B cell (primary cell): ENCODE measurements at places on chromosomes 5 and 9. TPM values are rescaled to one million over a fixed set of nuclear protein-coding genes. Genes with fewer than 3 reads are reported as not detected.
A peak's percentile ranks its signal among the peaks of the same experiment; 100 is the strongest.

- no peak for DNase-seq
Measured at GRCh38 chr5:167050568-167051401, 1240.7 kb upstream of the WWC1 start.

- no peak for DNase-seq
Measured at GRCh38 chr5:68348447-68349222, 133.1 kb downstream of the PIK3R1 start.

PCDHGA10 gene
- 1.9 and 2.0 TPM in 2 replicates for total RNA-seq

- no peak for DNase-seq
Measured at GRCh38 chr5:67813877-67814539, 401.5 kb upstream of the PIK3R1 start.

CHSY3 gene
- not detected in 2 replicates for total RNA-seq

BHMT gene
- total RNA-seq, result not detected in 2 replicates

FST gene
- total RNA-seq, result not detected in 2 replicates

DNA sequence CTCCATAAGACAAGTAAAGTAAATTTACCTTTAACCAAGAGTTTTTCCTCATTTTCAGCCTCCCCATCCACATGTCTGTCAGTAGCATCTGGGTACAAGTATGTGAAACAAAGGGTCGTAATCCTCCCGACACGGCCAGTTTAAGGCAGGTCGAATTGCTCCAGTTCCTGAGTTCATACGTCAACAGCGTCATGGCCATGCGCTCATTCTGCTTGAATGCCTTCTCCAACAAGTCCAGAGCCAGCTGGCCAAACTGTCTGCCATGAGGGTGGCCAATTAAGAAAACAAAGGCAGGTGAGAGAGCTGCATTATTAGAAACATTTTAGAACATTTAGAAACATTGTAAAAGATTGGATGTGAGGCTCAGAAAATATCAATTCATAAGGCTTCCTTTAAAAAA lies 87.5 kb downstream of the TRPM6 start:
- no peak for DNase-seq

GRCh38 chr5:99587983-99588382 lies 659.2 kb upstream of the CHD1 start:
- DNase-seq, result no peak

- DNase-seq, result no peak
Measured at GRCh38 chr5:168530621-168531150, 1.6 kb downstream of the FBLL1 start.

CCDC152 gene
- 4.2 and 4.8 TPM in 2 replicates for total RNA-seq

GRCh38 chr9:130835441-130836298 lies 616 bp downstream of the ABL1 start:
- peak; percentile 48 for DNase-seq

SV2C gene
- 0.07 TPM in 1 of 2 replicates, not detected in the other for total RNA-seq

GRCh38 chr5:138849439-138849838 lies 25.7 kb downstream of the LRRTM2 start:
- DNase-seq, result no peak

DNA sequence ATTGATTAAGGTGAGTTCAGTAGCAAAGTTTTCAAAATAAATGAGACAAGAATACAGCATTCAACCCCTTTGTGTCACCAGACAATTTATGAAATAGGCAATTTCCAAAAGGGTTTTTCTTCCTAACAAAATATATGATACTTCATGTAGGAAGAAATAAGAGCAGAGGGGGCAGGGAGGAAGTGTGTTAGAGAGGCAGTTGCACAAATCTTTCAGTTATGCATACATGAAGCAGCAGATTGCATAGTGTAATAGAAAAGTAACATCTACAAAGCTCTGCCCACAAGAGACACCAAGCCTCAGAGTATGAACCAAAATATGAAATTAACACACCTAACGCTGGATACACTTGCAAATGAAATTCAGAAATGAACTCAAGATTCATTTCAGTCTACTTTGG lies 157.0 kb downstream of the DENND1A start:
- DNase-seq, result no peak

- no peak for DNase-seq
Measured at GRCh38 chr9:7636309-7636708, 163.3 kb downstream of the DMAC1 start.

DNA sequence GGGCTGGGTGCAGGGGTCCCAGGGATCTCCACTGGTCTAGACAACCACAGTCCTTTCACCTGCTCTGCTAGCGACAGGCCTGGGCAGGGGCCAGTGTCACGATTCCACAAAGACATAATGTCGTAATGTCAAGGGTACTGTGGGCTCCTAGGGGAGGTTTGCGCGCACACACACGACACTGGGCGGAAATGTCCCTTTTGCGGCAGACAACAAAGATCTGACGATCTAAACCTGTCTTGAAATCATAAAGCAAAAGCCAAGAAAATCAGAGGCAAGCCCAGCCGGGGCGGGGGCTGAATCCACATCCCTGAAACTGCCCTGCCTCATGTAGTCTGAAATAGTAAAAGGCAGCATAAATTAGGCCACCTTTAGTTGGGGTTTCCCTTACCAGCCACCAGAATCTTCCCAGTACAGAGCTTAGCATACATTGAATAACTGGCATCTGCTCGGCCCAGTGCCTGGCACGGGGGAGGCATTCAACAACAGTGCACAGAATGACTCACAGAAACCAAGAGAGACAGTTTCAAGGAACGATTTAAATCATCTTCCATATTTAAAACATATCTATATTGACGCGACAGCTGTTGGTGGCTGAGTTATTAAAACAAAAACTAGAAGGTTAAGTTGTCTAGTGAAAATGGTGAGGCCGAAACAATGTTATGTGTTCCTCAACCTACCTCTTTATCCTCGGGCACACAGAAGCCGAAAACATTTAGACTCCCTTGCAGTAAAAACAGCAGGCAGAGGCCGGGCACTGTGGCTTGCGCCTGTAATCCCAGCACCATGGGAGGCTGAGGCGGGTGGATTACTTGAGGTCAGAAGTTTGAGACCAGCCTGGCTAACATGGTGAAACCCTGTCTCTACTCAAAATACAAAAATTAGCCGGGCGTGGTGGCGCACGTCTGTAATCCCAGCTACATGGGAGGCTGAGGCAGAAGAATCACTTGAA lies 151.0 kb downstream of the MYO10 start:
- DNase-seq, result no peak

DNA sequence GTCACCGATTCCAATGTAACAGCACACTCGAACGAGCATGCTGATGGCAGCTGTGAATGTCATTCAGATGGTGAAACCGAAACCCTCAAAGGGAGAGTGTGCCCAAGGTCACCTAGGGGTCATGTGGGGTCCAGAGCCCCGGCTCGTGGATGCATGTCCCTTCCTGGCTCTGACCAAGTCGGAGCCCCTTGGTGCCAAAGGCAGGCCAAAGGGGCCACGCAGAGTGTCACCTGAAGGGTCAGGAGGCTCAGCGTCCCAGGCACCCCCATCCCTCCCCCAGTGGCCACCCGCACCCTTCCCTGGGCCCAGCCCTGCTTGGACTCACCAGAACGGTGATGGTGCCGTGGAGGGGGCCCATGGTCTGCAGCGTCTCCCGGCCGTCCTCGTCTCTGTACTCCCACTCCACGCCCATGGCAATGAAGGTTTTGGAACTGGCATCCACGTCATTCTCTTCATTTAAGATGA lies 69.5 kb downstream of the ZNF354C start:
- no peak for DNase-seq

- DNase-seq, result no peak
Measured at GRCh38 chr9:18857769-18858168, 175.2 kb downstream of the SAXO1 start.

- DNase-seq, result no peak
Measured at GRCh38 chr9:29793970-29794369, 2220.7 kb upstream of the C9orf72 start.

SLC6A7 gene
- total RNA-seq, result not detected in 2 replicates

DNA sequence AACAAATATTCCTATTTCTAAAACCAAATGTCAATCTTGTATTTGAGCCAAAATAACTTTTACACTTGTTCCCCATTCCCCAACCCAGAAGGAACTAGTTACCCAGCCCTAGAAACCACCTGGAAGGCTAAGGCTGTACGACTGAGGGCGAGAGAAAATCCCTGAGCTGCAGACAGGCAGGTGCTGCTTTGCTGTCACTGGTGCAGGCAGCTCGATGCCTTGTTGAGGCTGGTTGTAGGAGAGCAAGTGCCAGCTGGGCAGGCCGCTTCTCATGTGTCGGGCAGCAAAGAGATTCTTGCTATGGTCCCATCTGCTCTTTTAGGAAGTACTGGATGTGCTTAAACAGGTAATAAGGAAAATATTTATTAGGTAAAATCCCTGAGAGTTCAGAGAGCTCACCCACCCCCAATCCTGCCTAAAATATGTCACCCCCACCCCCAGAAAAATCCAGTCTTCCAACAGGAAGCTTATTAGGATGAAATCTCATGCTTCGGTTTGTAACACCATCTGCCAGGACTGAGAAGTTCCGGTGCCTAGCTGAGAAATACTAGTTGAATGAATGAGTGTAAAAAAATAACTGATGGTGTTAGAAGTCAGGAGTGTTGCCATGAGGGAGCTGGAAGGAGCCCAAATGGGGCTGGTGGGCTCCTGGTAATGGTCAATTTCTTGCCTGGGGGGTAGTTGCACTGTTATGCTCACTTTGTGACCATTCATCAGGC lies 91.1 kb upstream of the DMRT1 start:
- DNase-seq, result no peak

- no peak for DNase-seq
Measured at GRCh38 chr5:66932457-66932856, 264.1 kb downstream of the CD180 start.

DNA sequence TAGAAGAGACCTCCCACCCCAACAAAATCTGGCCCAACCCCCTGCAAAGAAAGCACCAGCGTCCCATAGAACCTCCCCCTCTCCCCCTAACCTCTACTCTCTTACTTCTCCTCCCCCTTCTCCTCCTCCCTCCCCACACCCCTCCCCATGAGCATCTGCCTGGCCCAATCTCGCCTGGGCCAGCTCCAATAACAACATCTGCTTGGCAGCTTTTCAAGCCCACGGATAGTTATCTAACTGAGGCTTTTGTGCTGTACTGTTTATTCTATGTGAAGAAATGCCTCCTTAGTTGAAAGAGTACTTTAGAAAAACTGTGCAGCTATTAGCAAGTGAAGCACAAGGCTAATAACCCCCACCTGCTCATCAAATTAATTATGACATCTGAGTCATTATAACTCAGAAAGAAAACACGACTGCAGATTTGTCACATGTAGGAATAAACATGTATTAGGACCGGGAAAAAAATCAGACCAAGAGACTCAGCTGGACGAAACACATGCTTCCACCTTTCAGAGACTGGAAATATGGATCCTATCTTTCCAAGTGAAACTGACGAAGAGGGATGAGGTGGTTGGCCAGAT lies 42.8 kb downstream of the NFIB start:
- DNase-seq, result no peak

GRCh38 chr5:151139015-151139414 lies 18.6 kb downstream of the ANXA6 start:
- no peak for DNase-seq

DNA sequence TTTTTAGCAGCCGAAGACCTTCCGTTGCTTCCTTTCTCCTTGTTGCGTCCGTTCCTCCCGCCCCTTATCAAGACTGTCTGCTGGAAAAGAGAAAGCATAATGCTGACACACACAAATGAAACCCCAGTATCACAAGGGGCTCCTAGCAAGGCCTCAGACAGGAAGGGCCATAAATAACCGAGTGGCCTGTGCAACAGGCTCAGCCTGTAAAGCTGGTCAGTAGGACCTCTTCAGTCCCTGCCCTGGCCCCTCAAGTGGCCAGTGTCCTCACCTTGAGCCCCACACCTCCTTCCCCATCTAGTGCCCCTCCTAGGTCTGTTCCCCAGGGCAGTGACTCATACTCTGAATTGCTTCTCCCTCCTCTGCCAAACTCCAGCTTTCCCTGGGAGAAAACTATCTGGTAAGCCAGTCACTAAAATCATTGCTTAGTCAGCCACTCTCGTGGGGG lies 174.6 kb upstream of the IL12B start:
- no peak for DNase-seq

DNA sequence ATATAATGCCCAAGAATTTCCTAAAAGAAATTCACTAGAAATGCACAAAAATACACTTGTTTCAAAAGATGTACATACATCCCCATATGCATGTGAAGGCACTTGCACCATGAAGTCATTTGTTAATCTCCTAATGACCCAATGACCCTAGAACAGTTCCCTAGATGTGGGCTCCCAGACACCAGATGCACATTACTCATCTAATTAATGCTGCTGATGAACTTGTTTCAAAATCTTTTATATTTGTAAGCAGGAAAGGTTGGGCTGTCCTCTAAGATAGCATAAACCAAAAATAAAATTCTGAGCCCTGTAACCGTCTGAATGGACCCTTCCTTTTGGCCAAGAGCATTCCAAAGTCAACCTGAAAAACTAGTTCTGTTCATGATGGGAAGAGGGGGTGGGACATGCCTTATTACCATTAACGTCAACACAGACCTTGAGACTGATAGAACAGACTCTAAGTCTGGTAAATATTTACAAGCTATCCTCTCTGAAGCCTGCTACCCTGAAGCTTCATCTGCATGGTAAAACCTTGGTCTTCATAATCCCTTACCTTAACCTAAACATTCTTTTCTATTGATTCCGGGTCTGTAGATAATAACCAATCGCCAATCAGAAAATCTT lies 91.0 kb upstream of the DAPK1 start:
- no peak for DNase-seq

DNA sequence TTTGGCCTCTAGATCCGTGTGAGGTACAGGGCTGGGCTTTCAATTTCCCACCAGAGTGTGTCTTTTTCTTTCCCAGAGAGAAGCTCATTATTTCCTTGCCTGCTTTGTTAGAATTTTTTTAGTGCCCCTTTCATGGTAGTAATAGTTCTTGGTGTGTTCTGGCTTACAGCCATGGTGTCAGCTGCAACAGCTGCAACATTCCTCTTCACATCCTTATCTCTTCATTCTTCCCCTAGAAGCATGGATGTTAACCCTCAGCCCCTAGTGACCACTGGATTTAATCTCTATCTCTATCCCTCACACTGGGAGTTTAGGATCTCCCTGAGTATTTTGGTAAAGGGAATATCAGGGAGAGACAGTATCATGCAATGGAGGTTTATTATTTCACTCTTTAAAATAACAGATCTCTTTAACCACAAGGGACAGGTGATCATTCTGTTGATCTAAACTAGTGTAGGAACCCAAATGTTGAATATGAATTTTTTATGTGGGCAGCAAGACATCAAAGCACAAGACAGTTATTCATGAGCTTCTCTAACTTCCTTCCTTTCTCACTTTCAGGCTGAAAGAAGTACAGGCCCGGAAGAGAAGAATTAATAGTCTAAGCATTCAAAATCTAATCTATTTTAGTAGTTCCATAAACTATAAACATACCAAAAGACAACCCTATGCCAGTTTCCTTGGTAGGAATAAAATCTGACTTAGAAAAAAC lies 160.2 kb downstream of the FAM170A start:
- no peak for DNase-seq

DNA sequence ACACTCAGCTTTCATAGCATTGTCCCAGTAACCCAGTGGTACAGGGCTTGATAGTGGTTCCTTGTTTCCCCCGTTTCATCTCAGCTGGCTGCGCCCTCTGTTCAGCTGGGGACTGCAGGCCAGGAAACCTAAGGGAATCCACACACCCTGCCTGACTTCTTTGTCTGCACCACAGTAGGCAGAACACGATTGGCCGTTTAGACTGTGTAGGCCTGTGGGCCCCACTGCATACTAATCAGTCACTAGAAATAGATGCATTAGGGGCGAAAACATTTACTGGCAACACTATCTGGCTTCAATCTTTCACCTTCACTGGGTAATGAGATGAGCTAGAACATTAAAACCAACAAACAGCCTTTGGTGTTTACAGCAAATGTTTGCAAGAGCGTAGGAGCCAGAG lies 512.7 kb upstream of the BRINP1 start:
- DNase-seq, result no peak
